ENCODE measurements at places on chromosomes 11 and 22.

DNA sequence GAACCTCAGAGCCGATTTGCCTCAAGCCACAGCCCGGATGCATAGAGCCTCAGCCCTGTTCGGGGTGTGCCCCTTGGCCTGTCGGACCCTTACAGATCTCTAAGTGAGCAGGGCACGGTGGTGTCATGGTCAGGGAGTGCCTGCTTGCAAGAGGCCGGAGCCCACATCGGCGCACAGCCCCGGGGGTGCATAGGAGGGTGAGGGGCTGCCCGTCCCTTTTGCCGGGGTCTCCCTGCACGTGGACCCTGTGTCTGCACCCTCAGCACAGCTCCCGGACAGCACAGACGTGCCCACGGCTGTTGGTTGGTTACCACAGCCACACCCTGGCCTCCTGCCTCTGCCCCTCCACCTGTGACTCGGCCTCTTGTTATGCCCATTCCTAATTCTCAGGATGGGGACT lies 6.5 kb downstream of the RAB36 start:
- no peak for ATAC-seq

DNA sequence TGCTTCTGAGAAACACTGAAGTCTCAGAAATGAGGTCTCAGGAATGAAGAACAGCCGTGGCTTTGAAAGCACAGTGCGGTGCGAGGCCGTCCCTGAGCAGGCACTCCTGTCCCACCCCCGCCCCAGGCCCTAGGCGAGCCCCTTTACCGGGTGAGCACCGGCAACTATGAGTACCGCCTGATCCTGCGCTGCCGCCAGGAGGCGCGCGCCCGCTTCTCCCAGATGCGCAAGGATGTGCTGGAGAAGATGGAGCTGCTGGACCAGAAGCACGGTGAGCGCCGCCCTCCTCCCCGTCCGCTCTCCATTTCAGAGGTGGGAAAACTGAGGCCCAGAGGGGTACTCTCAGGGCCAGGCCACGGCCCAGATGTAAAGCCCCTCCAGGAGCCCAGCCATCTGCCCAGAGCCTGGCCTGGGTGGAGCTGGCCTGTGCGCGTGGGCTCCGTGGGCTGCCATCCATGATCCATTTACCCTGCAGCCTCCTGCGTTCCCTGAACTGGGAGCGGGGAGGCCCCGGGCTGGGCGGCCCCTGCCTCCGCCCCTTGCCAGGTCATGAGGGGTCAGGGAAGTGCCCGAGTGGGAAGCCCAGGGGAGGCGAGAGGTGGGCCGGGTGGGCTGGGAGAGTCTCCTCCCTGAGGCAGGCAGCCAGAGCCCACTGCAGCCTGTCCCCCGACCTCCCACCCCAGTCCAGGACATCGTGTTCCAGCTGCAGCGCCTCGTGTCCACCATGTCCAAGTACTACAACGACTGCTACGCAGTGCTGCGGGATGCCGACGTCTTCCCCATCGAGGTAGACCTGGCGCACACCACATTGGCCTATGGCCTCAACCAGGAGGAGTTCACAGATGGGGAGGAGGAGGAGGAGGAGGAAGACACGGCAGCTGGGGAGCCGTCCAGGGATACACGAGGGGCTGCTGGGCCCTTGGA lies 9.5 kb downstream of the SLC16A8 start:
- no peak for ATAC-seq

GRCh38 chr11:47213950-47214565 lies 716 bp upstream of the DDB2 start:
- peak; percentile 89 for ATAC-seq

GRCh38 chr11:68016904-68017817 lies 7.0 kb downstream of the ALDH3B1 start:
- no peak for ATAC-seq

GRCh38 chr11:119109843-119110242 lies 2.7 kb downstream of the C2CD2L start:
- ATAC-seq, result no peak

GRCh38 chr22:45336971-45337431 lies 27.3 kb downstream of the FAM118A start:
- ATAC-seq, result no peak

GRCh38 chr11:34416088-34416487 lies 22.6 kb upstream of the CAT start:
- no peak for ATAC-seq

- no peak for ATAC-seq
These were observed 9.5 kb upstream of the MICAL2 start for GRCh38 chr11:12100841-12101242.

DNA sequence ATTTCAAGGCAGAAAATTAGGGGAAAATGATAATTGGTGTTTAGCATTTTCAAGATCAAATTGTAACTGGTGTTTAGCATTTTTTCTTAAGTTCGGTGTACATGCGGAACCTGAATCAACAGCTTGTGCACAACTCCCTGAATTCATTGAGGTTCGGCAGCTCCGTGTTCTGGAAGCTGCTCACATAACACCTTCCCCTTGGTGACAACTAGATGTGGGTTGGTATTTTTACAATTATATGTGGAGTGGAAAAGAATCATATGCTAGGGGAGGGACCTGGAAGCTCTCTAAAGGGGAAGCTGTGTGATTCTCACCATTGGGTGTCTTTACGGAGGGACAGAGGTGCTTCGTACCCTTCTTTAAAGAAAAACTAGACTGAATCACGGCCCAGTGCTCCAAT lies 199.0 kb upstream of the MTNR1B start:
- no peak for ATAC-seq

DNA sequence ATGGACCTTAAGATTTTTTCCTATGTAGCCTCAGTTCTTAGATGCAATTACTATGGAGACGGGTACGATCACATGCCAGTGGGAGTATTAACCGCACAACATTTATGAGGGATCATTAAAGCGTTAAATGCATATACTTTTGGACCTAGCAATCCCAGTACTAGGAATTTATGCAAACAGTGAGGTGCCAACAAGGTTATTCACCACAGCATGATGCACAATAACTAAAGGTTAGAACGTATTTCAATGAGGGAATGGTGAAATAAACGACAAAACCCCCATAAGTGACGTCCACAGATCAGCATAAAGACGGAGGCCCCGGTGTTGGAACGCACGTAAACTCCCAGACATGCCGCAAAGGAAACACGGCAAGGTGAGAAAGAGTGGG lies 539 bp downstream of the SIRT3 start:
- ATAC-seq, result peak; percentile 47

- ATAC-seq, result no peak
These were observed 37.5 kb downstream of the MYBPC3 start for GRCh38 chr11:47314992-47315391.

Data from stimulated activated memory B cell treated with anti-CD40 and anti-IgM and Interleukin-4, amounts not matched to agents 10 μg/mL and 1 μg/mL and 100 μg/mL, for 72 hours (primary cell).